ENCODE measurements at places on chromosomes 3 and 15.

DNA sequence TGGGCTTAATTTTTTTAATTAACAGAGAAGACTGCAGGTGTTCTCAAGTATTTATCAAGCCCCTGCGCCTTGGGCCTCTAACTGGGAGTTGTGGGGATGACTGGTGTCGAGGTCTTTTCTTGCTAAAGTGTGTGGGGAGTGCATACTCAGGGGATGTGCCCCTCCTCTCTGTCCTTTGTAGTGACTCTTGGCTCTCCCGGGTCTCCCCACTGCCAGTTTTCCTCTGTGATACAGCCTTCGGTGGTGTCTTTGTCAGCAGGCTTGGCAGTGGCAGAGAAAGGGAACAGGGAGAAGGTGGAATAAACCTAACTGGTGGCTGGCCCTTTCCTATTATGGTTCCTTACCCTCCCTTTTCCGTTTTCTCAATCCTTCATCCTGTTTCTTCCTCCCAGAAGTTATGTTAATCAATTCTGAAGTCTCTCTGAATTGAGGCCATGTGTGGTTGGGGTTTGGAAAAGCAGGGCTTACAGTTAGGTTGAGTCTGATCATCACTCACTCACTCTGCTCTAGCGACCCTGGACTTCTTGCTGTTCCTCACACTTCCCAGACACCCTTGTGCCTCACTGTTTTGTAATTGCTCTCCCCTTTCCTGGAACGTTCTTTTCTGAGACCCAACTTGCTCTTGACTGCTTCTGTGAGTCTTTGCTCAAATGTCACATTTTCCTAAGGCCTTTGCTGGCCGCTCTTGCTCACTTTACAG lies 158.1 kb downstream of the PTPRG start:
- no peak for DNase-seq

- DNase-seq = no peak
These were observed at the start of gene MAPKAPK3 for GRCh38 chr3:50617096-50617791. Gene MAPKAPK3, plus strand, starts transcription at chr3:50617151. Its CDS starts 415 bp downstream, at chr3:50617566.

DNA sequence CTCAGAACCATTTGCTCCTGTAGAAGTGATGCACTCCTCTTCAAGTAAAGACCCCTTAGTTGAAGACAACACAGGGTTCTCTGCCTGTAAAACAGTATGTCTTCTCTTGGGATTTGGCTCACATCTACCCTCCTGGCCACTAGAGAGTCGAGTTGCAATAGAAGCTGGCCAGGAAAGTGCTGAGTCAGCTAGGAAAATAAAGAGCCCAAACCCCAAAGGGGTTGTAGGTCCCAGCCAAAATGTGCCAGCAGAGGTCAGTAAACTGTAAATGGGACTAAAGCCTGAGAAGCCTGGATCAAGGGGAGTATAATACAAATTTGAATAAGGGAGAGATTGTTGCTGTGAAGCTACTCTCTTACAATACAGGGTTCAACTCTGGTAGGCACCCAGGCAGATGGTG lies 37.2 kb upstream of the THBS1 start:
- no peak for DNase-seq

- DNase-seq = no peak
These were observed 1.4 kb downstream of the HEMK1 start for GRCh38 chr3:50570508-50571279.

GRCh38 chr3:196624067-196624790 lies 15.3 kb upstream of the NRROS start:
- DNase-seq = peak; percentile 22

DNA sequence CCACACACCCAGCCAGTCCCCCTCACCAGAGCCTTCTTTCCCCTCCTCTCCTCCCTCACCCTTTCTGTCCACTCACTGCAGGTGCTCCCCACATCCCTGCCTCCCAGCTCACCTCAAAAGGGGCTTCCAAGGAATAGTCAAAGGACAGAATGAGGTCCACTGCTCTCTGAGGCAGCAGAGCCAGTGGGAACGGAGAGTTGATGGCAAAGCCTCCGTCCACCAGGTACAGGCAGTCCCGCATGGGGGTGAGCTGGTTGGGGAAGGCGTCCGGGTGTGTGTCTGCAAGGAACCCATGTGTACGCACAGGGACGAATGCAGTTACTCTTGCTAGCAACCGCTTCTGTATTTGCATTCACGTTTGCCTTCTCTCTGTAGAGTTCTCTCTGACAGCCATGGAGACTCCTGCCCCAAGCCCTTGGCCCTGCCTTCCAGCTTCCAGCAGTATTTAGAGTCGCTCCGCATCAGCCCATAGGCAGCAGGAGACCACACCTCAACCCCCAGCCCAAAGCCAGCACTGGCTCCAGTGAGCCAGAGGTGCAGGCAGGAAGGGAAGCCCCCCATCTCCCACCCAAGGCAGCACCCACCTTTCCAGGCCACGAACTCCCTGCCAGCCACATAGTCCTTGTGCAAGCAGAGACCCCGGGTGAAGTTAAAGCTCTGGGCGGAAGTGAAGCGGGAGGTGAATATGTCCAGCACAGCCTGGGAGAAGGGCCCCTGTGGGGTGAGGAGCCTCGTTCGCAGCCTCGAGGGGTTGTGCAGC lies 12.4 kb downstream of the PLA2G4F start:
- DNase-seq = no peak

GRCh38 chr3:19342389-19342788 lies 194.1 kb downstream of the KCNH8 start:
- no peak for DNase-seq

DNA sequence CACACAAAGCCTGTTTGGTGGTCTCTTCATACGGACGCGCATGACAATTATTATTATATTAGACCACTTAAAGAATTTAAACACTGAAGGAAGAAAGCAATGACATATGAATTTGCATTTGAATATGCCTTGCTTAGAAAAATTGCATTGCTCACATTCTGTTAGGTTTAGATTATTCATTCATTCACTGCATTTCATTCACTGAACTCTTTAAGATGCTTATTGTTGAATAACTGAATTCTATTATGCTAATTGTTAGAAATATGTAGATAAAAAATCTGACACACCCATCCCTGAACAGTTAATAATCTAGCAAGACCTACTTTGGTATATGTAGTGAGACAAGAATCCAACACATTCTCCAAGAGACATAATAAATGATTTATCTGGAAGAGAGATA lies 94.4 kb upstream of the PEX5L start:
- DNase-seq = no peak

- DNase-seq = no peak
These were observed 174.9 kb upstream of the SNTN start for GRCh38 chr3:63477494-63478129.

GRCh38 chr3:67654844-67655177 lies 399 bp upstream of the SUCLG2 start:
- no peak for DNase-seq

- no peak for DNase-seq
These were observed 992.4 kb downstream of the NSUN3 start for GRCh38 chr3:95055288-95055687.

- no peak for DNase-seq
These were observed 25.3 kb downstream of the BFSP2 start for GRCh38 chr3:133424937-133425869.

GRCh38 chr3:147572970-147573340 lies 163.8 kb downstream of the ZIC1 start:
- DNase-seq = no peak

GRCh38 chr3:31767920-31768319 lies 213.1 kb downstream of the OSBPL10 start:
- DNase-seq = no peak

- no peak for DNase-seq
These were observed 149.8 kb downstream of the ROBO2 start for GRCh38 chr3:77189684-77190083.

GRCh38 chr3:151206201-151206600 lies 3.2 kb upstream of the GPR171 start:
- DNase-seq = no peak

DNA sequence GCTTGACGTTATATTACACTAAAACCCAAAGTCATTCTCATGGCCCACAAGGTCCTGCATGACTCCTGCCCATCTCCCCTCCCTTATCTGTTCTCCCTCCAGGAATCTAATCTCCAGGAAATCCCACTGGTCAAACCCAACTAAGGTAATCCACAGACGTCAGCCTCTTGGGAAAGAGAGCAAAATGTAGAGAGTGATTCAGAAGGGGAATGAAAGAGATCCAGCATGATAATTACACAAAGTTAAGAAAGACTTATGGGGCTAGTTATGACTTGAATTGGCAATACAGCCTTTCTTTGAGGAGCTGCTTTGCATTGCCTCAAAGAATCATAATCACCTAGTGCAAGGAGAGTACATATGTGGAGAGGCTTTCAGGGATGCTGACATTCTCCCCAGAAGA lies 137.8 kb upstream of the MYRIP start:
- DNase-seq = no peak

GRCh38 chr3:175434561-175434960 lies 575.4 kb downstream of the NAALADL2 start:
- no peak for DNase-seq

- no peak for DNase-seq
These were observed 503.4 kb upstream of the MDFIC2 start for GRCh38 chr3:70815817-70816216.

- DNase-seq = no peak
These were observed 41.0 kb downstream of the DGKG start for GRCh38 chr3:186320862-186321568.

DNA sequence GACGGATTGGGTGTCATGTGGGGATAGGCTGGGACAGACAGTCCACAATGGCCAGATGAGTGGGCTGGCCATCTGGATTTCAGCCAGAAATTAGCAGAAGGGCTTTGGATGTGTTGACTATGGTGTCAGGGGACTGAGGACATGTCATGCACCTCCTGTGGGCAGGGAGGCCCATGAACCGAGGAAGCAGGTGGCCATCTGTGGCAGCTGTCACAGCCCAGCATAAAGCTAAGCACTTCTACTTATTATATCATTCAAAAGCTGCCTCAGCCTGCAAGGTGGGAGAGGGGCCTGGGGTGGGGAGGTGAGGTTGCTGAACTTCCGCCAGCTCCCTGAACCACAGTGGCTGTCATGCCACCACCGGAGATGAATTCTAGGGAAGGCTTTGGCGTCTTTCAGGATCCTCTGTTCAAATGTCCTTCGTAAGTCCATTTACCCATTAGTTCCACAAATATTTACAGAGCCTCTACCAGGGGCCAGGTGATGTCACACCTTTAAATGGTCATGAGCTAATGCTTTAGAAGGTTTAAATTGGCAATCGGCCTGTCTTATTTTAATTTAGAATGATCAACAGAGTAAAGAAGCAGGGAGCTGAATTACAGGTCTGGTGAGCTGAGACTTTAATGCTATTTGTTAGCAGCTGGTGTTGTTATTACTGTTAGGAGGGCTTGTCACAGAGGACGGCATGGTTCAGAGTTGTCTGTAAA lies 23.6 kb upstream of the CAV3 start:
- no peak for DNase-seq

GRCh38 chr15:43276563-43277200 lies 10.0 kb upstream of the TGM5 start:
- DNase-seq = no peak

GRCh38 chr15:90583471-90584252 lies 53.9 kb downstream of the CRTC3 start:
- no peak for DNase-seq

- DNase-seq = no peak
These were observed 9.9 kb downstream of the CEP152 start for GRCh38 chr15:48800811-48801455.

DNA sequence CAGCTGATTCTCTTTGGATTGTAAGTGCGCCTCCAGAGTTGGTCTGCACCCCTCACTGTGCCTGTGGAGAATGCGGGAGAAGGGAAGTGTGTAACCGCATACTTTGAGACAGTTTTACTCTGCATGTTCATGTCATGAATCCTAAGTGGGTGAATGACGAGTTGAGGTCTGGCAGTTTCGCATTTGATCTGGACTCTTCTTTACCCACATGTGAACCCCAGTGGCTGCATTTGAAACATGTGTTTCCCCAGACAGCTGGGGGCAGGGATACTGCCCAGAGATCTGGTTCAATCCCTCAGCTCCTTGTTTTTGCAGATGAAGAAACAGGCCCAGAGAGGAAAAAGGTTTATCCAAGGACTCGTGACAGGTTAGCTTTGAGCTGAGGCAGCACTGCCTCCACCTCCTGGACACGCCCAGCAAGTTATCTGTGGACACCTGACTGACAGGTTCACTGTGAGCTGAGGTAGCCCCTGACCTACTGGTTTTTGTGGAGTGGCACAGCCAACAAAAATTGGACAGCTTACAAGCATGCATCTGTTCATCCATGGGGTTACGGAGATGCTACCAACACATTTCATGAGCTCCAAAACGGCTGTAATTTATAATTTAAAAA lies 207.3 kb downstream of the XXYLT1 start:
- DNase-seq = no peak

DNA sequence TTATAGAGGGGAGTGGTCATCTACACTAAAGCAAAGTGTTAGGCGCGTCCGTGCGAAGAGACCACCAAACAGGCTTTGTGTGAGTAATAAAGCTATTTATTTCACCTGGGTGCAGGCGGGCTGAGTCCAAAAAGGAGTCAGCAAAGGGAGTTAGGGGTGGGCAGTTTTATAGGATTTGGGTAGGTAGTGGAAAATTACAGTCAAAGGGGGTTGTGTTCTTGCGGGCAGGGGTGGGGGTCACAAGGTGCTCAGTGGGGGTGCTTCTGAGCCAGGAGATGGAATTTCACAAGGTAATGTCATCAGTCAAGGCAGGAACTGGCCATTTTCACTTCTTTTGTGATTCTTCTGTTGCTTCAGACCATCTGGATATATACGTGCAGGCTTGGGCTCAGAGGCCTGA lies 47.1 kb downstream of the OIP5 start:
- no peak for DNase-seq

DNA sequence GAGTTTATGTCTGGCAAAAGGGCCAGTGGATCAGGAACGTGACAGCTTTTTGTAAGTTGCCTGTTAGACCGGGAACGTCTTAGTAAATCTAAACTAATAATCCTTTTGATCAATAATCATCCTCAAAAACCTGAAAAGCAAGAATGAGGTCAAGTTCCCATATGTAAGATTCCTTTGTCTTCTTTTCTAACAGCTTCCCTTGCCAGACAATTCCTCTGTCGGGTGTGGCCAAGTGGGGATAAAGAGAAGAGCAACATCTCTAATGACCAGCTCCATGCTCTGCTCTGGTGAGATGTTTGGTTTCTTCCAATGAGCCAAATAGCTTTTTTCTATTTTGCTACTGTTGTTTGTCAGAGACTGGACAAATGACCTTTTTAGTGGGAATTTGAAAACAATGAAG lies 19.8 kb downstream of the FANCD2OS start:
- no peak for DNase-seq

GRCh38 chr15:100284191-100284590 lies 57.6 kb downstream of the ADAMTS17 start:
- DNase-seq = no peak

DNA sequence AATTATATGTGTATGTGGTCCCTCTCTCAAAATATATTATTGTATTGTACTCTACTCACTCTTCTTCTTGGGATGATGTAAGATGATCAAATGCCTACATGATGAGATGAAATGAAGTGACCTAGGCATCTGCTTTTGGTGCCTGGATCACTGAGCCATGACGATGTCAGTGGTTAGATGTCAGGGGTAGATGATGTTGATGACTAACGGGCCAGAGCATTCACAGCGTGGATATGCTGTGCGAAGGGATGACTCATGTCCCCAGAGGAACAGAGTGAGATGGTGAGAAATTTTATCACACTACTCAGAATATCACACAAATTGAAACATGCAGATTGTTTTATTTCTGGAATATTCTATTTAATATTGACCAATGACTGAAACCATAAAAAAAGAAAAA lies 233.9 kb upstream of the CADM2 start:
- DNase-seq = no peak

- DNase-seq = no peak
These were observed 161.8 kb upstream of the TOPAZ1 start for GRCh38 chr3:44079916-44080315.

GRCh38 chr3:16998236-16998923 lies 113.6 kb downstream of the PLCL2 start:
- no peak for DNase-seq
